ENCODE measurements at places on chromosomes 3 and 15.

GRCh38 chr3:15983232-15983631 is 185.5 kb upstream of the ANKRD28 start:
- DNase-seq = peak; percentile 63

DNA sequence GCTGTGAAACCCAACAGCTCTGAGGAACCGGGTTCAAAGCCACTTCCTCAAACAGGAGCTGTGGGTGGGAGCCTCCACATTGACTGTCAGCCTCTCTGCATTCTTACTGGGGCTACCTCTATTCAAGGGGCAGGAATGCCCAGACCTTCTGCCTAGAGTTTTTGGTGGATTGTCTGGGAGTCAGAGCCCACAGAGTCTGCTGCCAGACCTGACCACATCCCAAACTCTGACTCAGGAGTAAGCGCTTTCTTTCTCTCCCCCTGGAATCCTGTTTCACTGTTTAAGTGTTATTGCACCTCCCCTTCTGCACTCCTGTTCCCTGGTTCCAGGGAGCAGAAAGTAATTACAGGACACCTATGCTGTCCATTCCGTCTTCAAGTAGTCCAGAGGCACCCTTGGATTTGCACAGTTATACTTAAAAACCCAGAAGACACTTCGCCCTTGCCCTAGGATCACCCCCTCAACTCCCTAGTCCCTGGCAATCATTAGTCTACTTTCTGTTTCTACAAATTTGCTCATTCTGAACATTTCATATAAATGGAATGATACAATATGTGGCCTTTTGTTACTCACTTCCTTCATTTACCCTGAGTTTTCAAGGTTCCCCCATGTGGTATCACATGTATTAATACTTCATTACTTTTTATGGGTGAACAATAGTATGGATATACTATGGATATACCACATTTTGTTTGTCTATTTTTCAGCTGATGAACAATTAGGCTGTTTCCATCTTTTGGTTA is 37.9 kb upstream of the TJP1 start:
- peak; percentile 84 for DNase-seq

DNA sequence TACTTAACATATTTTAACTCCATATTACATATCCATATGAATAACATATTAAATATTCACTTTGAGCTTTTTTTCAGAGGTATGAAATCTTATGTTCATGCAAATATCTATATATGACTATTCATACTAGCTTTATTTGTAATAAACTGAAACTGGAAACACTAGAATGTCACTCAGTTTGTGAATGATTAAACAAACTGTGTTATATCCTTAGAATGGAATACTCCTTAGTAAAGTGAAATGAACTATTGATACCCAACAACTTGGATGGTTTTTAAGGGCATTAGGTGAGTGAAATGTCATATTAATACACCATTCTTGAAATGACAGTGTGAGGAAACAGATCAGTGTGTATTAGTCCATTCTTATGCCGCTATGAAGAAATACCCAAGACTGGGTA is 45.4 kb downstream of the ARHGAP11B start:
- DNase-seq = no peak

GRCh38 chr3:42905740-42906069 is 237 bp upstream of the ZNF662 start:
- no peak for DNase-seq

DNA sequence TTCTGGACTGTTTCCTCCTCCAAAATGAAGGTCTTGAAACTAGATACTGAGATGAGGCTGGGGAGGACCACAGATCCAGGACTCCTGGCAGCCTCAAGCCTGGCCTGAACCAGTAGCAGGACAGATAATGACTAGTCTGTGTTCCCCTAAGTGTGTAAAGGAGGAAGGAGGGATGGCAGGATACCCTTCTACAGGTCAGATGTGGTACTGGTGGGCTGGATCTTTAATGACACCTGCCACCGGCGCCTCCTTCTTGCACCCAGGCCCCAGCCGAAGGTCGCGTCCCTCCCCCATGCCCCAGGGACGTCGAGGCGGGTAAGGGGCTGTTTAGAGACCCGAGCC is 556 bp downstream of the USP19 start:
- no peak for DNase-seq

GRCh38 chr3:38843898-38844297 is 27.9 kb upstream of the SCN10A start:
- peak; percentile 43 for DNase-seq

- DNase-seq = no peak
Measured at GRCh38 chr3:158836312-158836711, 34.5 kb downstream of the MFSD1 start.

DNA sequence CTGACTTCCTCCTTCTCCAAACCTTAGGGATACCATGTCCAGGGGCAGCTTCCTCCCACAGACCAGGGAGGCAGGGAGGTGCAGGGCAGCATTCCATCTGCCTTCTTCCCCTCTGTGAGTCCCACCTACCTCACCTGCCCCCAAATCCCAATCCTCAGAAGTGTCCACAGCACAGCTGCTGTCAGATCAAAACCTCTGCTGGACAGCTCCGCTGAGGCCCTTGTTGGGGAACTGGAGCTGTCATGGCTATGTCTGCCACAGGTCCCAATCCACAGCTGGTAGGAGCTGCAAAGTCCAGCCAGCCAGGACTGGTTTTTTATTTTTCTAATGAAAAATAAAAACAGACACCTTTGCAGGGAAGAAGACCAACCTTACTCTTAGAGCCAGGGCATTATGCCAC is 40.7 kb upstream of the TBC1D21 start:
- DNase-seq = no peak

DNA sequence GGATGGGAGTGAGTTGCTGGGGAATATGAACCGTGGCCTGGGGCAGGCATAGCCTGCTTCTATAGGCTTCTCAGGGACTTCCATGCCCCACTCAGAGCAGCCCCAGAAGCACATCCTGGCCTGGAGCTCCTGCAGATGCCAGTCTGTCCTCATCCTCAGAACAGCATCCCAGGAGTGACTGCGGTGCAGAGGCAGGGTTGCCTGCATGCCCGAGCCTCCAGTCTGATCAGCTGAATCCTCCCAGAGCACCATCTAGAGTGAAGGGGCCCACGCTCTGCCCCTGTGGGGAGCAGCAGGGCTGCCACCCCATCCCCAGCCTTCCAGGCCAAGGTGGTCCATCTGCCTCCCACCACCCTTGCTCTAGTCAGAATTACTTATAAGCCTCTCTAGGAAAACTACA is 44.7 kb upstream of the APEH start:
- no peak for DNase-seq

DNA sequence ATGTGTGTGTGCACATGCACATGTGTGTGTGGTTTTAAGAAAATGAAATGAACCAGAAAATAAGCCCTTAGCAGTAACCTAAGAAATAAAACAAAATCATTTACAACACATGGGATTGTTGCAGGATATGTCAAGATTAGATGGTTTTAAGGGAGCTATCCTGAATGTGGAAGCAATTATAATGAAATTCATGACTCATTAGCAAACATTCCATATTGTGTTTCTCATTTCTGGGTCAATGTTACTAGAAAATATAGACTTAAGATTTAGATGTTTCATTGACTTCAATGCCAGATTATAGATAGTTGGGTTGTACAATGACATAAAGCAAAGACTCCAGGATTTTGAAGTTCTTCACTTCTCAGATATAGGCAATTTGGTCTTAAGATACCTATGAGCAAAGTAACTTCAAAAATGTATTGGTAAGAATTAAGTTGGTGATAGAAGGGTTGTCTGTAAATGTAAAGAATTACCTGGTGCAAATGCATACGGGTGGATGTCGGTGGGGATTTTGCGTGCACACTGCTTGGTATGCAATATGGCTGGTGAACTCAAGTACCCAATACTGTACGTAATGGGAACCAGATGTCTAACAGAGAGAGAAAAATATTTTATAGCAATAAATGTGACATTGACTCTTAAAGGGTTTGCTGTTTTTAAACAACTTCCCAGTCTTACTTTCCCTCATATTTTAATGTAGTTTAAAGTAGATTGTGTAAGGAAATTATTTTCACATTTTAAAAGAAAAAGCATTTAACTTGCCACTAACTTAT is 53.9 kb upstream of the NR2F2 start:
- peak; percentile 30 for DNase-seq

GRCh38 chr15:67030036-67030762 is 35.2 kb upstream of the SMAD3 start:
- no peak for DNase-seq

GRCh38 chr3:115325539-115325938 is 178.5 kb upstream of the ZBTB20 start:
- peak; percentile 24 for DNase-seq

DNA sequence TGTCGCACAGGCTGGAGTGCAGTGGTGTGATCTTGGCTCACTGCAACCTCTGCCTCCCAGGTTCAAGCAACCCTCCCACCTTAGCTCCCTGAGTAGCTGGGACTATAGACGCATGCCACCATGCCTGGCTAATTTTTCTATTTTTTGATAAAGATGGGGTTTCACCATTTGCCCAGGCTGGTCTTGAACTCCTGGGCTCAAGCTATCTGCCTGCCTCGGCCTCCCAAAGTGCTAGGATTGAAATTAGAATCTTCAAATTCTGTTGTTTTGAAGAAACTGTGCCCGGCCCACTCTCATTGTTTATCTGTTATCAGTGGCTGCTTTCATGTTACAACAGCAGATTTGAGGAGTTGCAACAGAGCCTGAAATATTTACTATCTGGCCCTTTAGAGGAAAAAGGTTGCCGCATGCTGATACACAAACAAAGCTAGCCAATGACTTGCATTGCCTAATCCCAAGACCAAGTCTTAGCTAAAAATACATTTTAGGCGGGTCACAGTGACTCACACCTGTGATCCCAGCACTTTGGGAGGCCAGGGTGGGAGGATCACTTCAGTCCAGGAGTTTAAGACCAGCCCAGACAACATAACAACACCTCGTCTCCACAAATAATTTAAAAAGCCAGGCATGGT is 43.2 kb upstream of the PPP4R2 start:
- DNase-seq = no peak

DNA sequence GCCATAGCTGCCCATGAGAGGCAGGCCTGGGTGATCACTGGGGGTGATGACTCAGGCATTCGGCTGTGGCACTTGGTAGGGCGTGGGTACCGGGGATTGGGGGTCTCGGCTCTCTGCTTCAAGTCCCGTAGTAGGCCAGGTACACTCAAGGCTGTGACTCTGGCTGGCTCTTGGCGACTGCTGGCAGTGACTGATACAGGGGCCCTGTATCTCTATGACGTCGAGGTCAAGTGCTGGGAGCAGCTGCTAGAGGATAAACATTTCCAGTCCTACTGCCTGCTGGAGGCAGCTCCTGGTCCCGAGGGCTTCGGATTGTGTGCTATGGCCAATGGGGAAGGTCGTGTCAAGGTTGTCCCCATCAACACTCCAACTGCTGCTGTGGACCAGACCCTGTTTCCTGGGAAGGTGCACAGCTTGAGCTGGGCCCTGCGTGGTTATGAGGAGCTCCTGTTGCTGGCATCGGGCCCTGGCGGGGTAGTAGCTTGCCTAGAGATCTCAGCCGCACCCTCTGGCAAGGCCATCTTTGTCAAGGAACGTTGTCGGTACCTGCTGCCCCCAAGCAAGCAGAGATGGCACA is 5.3 kb downstream of the WDR6 start:
- DNase-seq = no peak

- peak; percentile 18 for DNase-seq
Measured at GRCh38 chr3:127816783-127817405, 5.4 kb downstream of the MGLL start.

- DNase-seq = peak; percentile 5
Measured at GRCh38 chr3:178487752-178488151, 48.5 kb upstream of the KCNMB2 start.

- DNase-seq = peak; percentile 100
Measured at GRCh38 chr15:74396445-74397238, 29.2 kb upstream of the CYP11A1 start.

GRCh38 chr15:66221126-66221525 is 32.4 kb downstream of the MEGF11 start:
- no peak for DNase-seq

DNA sequence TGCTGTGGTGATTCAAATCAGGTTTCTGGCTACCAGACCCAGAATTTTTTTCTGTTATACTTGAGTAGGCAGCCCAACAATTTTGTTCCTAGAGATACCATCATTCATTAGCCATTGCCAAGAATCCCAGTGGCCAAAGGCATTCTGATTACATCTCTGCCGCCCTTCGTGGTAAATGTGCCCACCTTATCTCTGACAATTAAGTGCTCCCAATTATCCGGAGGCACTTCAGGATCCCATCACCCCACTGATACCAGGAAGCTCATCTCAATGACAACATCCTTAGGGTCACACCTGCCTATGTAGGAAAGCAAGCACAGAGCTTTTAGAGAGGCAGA is 43.2 kb upstream of the RPL35A start:
- no peak for DNase-seq

DNA sequence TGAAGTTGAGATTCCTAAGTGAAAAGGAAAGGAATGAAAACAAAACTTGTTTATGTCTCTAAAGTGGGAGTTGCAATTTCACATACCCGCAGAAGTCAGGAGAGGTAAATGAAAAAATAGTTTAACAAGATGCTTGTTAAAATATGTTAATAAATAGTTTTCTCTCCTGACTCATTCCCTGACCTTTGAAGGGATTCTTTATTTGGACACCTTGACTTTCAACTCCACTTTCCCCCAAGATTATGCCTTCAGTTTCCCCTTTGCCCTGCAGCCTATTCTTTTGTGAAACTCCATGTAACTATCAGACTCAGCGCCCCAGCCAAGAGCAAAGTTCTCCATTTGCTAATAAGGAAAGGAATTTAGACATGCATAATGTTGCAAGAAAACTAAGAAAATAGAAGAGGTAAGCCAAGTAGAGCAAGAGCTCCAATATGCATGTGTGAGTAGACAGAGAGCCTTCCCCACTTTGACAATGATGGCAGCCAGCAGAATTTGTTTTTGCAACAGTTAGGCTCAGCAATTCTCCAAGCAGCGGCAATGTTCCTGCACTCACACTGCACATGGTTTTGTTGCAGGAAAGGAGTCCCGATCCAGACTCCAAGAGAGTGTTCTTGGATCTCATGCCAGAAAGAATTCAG is 61.2 kb downstream of the CD200 start:
- DNase-seq = no peak

DNA sequence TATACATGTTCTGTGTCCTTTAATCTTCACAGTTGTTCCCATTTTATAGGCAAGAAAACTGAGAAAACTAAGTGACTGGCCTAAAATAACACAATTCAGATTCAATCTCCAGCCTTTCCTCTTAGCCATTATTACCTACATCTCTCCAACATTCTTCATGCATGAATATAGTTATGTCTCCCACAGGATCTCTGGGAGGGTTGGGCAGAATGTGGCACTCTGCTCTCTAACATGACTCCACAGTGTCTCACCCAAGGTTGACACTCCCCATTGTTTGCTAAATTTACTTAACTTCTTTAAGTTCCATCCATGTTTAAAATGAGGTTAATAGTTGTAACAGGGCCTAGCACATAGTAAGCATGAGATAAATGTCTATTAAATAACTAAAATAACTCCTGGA is 276.3 kb downstream of the ERC2 start:
- DNase-seq = peak; percentile 16

GRCh38 chr15:64836023-64836536 is 5.6 kb upstream of the PLEKHO2 start:
- no peak for DNase-seq

DNA sequence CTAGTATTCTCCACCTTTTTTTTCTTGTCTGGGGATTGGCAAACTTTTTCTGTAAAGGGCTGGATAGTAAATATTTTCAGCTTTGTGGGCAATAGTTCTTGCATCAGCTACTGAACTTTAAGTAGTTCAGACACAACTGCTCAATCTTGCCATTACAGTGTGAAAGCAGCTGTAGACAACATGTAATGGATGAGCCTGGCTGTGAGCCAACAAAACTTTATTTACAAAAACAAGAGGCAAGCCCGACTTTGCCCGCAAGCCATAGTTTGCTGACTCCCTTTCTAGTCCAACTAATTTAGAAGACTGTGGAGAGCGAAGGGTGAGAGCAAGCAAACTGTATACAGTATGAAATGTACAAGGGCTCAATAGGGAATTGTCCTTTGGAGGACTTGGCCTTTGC is 6.2 kb downstream of the FRMD4B start:
- DNase-seq = no peak
